Thoracic aorta (tissue), 2 donors: ENCODE measurements at places on chromosomes 7 and 10.

- no peak for DNase-seq
Observed at GRCh38 chr7:114051871-114052331, 133.1 kb upstream of the PPP1R3A start.

DNA sequence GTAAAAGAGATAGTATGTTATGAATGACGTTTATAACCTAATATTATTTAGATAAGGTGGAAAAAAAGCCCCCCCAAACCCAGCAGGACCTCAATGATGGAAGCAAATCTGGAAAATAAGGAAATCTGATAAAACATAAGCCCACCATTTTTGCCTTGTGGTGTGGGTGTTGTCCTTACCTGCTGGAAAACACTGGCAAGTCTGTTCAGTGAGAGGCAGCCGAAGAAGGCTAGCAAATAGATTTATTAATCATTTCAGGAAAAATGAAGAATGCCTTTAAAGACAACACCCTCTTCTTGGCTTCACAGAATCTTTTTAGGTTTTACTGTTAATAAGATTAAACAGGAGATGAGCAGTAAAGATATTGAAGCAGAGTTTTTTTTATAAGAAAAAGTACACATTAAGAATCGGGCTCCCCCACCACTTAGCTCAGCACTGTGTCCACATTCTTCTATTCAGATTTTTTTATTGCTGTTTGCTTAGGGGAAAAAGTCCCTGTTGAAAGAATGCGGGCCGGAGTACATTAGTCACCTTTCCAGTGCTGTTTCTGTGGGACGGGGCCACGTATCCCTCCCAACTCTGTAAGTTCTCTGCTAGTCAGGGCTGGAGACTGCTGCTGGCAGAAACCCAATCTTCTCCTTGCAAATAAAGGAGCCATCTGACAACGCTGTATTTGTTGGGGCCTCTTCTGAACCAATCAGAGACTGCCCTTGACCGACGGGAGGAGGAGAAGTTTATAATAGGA is 104.1 kb downstream of the EVX1 start:
- DNase-seq = no peak

GRCh38 chr10:129971381-129972144 is 7.5 kb upstream of the EBF3 start:
- DNase-seq = no peak

DNA sequence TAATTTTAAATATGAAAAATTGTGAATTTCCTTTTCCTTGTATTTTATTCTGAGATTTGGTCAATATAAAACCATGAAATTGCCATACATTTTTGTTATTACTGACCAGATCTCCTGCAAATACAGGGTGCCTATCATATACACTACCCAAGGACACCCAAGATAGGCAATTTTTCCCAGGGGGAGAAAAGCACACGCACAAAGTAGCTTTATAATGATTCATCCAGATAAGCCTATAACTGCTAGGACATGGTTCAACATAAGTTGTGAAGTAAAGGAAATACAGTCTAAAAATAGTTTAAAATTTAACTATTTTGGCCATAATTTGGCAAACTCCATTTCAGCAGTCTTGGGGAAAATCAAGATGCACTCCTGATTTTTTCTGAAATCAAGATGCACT is 4.8 kb downstream of the RUFY2 start:
- DNase-seq = no peak

DNA sequence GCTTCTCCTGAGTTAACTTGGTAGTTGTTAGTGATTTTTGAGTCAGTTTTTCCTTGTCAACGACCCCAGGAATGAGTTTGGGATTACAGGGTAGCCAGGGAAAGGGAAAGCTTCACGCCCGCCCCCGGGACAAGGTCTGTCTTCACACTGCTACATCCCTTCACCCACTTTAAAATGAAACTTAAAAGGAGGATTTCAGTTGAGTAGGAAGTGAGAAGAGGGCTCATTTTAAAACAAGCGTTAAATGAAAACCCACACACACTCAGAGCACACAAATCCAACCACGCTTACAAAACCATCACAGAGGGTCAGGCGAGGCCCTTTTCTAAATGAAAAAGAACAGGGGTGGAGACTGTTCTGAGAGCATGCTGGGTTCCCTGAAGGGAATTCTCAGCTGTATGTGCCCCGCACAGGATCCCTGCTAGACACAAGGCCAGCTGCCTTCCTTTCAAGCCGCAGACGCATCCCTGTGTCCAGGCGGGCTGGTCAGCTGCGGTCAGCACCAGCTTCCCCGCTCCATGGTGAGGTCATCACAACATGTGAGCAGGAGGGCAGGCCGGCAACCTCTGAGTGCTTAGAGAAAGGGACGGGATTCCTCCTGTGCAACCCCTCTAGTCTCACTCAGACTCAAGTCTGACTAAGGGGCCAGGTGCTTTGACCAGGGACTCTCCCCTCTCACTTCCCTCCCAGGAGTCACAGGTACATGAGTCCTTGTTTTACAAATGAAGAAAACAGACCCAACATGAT is 111.8 kb downstream of the EGFR start:
- no peak for DNase-seq

- DNase-seq = no peak
Observed at GRCh38 chr7:44212018-44212417, 11.2 kb downstream of the YKT6 start.

DNA sequence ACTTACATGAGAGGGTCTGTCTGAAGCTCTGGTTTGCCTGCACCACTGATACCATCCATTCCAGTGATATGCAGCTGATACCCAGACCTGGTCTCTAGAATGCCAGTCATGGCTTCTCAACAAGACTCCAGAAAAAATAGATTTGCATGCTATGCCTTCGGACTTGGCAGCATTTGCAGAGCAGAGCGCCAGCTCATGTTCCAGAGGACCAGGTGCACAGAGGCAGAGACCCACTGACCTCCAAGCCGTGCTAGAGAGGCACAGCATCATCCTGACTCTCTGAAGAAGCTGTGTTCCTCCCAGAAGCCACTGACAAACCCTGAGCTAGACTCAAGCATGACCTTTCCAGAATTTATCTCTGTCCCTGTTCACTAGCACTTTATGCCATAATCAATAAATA is 6.9 kb upstream of the PRKAG2 start:
- no peak for DNase-seq

- no peak for DNase-seq
Observed at GRCh38 chr10:3172081-3172445, 519 bp downstream of the PITRM1 start.

- DNase-seq = no peak
Observed at GRCh38 chr7:5396999-5397663, 26.5 kb downstream of the TNRC18 start.

GRCh38 chr7:116483271-116483942 is 16.1 kb upstream of the CAV2 start:
- DNase-seq = no peak

GRCh38 chr10:5613481-5614154 is 52.8 kb downstream of the ASB13 start:
- DNase-seq = no peak

DNA sequence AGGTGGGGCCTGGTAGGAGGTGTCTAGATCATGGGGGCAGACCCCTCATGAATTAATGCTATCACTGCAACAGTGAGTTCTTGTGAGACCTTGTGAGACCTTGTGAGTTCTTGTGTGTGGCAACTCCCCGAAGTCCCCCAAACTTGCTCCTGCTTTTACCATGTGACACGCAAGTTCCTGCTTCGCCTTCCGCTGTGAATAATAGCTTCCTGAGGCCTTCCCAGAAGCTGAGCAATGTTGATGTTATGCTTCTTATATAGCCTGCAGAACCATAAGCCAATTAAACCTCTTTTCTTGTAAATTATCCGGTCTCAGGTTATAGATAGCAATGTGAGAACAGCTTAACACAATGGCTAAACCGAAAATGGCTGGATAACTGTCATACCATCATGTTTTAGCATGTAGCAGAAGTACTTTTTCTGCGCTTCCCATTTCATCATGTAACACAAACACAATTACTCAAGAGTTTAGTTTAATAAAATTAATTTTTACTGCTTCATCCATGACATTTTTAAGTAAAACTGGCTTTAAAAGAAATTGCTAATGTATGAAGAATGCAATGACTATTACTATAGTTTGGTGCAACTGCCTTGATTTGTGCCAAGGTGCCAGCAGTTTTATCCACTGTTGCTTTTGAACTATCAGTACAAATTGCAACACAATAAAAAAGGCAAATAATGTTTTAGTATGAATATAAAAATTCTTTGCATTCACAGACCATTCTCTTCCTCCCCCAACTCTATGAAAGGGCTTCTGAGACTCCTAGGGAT is 87.7 kb upstream of the TMEM168 start:
- DNase-seq = no peak

GRCh38 chr7:44272456-44272855 is 52.9 kb downstream of the CAMK2B start:
- DNase-seq = no peak

- DNase-seq = no peak
Observed at GRCh38 chr10:9605231-9605630, 1412.4 kb upstream of the CELF2 start.

DNA sequence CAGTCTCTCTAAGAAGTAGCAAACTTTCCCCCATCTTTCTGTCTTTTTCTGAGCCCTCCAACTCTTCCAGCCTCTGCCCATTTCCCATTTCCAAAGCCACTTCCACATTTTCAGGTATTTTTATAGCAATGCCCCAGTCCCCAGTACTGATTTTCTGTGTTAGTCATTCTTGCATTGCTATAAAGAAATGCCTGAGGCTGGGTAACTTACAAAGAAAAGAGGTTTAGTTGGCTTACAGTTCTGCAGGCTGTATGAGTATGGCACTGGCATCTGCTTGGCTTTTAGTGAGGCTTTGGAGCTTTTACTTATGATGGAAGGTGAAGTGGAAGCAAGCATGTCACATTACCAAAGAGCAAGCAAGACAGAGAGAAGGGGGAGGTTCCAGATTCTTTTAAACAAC is 17.2 kb downstream of the PLCE1 start:
- no peak for DNase-seq
